ENCODE measurements at places on chromosomes 11 and 22.

GRCh38 chr11:93481279-93481678, 61.9 kb downstream of the SMCO4 start:
- no peak for DNase-seq

DNA sequence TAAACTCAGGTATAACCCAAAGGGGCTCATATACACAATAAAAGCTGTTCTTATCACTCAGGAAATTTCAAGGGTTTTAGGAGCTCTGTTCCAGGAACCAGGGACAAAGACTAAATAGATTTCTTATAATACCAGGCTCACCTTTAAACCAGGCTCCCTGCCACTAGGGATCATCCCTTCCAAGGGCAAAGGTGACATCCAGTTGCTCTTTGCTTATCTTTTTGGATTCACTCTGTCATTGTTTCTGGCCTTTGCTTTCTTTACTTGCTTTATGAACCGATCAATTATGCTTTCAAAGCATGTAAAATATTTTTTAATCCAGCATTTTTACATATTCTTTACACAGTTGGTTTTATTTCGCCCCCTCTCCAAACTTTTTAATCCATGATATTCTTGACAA, 321.7 kb upstream of the SYN3 start:
- no peak for DNase-seq

DNA sequence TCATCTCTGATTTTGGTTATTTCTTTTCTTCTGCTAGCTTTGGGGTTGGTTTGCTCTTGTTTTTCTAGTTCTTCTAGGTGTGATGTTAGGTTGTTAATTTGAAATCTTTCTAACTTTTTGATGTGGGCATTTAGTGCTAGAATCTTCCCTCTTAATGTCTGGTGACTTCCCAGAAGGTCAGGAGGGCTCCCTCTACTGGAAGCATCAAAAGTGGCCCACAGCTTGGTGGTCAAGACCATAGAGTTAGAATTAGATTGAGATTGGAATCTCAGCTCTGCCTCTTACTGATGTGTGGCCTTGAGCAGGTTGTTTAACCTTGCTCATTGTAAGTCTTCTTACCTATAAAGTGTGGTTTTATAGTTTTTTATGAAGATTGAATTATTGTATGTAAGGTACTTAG, 99.3 kb downstream of the FDX1 start:
- no peak for DNase-seq

DNA sequence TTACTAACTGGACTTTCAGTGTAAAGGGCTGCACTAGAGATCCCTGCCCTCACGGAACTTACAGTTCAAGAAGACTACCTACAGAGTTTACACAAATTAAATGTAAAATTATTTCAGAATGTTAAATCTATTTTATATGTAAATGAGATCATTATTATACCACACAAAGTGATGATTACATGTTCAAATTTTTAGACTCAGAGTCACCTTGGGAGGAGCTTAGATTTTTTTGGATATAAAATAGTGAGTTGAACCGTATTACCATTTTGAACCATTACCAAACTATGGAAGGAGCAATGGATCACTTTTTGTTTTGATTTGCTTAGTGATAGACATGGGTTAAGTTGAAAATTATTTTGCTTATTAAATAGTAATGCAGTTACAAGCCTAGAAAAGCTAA, 1.6 kb downstream of the IPO7 start:
- no peak for DNase-seq

GRCh38 chr22:41256254-41257253, 15.8 kb upstream of the CHADL start:
- no peak for DNase-seq

DNA sequence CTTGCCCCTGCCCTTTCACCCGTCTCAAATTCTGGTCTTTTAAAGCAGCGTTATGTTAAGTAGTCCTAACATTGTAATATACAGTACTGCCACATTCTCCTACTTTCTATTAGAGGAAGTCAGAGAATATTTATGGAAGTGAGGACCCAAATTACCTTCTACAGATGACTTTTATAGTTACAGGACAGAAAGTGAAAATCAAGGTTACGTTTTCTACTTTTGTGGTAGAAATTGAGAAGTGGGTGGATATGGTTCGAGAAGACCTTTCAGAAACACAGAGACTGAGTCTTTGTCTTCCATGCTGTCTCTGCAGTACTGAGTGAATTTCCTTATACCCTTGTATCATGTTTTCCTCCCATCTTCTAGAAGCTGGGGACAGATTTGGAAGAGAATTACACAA, 17.1 kb downstream of the SC5D start:
- DNase-seq, result no peak

DNA sequence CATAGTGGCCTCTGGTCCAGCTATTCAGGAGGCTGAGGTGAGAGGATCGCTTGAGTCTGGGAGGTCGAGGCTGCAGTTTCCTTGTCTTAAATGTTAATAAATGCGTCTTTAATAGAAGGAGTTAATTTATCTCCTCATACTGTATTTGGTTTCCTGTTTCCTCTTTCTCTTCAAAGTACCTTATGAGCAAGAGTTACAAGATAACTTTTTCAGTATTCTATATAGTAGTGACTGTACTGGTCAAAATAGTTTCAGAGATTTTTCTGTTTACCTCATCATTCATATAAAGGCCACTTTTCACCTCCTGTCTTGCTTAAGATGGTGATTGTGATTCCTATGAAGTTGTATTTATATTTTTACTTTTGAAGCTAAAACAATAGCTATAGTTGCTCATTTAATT, 50.9 kb downstream of the MCAM start:
- no peak for DNase-seq

Data from SK-N-DZ (cell line).